ENCODE measurements at places on chromosomes 3 and 15.

GRCh38 chr15:70563561-70564095 is 199.7 kb downstream of the UACA start:
- DNase-seq = no peak

DNA sequence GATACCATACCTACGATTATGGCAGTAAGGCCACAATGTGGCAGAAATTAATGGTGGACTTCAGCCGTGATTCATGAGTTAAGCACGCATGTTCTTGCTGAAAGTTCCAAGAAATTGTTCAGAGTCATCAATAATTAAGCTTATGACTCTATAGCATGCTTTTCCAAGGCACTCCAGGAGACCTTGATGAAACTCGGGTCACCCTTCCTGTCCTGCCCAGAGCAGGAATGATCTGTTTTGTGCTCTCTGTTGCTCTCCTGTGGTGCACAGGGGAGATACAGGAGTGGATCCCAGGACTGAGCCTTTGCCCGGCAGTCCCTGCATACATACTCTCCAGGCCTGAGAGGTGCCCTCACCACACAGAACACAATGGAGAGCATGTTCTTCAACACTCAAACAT is 141.6 kb upstream of the SLC2A2 start:
- DNase-seq = peak; percentile 55

DNA sequence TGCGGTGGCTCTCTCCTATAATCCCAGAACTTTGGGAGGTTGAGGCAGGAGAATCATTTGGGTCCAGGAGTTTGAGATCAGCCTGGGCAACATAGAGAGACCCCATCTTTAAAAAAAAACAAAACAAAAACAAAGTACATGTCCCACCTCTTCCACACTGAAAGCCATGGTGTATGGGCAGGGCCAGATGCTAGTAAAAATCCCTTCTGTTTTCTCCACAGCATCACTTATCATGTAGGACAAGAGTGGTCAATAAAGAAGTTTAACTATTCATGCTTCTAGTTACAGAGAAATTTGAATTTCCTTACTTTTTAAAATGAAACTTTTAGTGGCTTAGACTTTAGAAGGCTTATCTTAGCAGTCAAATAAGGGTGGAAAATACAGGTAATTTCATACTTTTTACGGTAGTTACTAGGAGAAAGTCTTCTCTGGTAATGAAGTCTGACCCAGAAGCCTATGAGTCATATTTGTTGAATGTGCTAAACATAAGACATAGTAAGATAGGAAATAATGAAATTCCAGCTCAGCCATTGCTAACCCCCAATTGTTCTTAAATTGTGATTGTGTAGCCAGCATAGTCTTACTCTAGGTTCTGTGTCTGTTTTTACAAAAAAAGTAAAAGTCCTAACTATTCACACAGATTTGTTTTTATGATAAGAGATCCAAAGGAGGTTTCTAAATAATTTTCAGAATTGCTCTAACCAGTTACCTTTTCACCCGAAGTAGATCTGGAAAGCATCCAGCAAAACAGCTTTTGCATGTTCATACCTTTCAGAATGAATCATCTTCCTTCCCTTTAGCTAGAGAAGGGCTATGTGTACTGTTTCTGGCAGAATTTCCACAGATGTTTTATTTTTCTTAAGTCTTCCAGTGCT is 16.4 kb upstream of the ZNF609 start:
- no peak for DNase-seq

DNA sequence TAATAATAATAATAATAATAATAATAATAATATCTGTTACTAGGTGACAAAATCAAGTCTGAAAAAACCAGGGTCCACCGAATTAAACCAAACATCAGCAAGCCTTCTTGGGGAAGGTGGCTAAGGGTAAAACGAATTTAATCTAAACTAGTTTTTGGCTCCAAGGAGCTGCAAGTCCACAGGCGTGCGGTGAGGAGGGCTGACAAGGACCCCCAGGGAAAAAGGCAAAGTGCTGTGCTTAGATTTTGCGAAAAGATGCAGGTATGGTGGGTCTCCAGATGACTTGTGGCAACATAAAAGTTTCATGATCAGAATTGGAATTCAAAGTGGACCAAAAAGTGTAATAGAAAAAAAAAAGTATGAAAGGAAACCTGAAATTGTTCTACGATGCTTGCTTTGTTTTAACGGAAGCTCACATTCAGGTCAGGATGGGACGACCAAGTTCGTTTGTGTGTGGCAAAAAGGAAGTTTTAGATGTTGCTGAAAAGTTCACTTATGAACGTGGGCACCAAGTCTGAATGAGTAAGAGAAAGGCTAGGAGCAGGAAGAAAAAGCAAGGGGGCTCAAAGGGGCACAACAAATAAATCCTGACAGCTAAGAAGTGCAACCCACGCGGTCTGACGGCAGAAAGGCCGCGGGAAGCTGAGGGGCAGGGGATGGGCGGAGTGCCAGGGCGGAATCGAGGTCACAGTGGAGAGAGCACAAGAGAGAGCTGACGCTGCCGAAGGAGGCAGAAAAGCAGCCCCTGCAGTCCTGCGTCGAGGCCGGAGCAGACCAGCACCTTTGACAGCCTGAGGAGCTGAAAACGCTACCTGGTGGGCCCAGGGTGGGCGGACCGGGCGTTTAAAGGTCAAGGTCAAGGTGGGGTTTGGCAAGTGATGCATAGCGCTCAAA is 1.1 kb downstream of the WDR82 start:
- DNase-seq = peak; percentile 70

- no peak for DNase-seq
These were observed 1.0 kb downstream of the ACAN start for GRCh38 chr15:88804257-88804656.

- peak; percentile 93 for DNase-seq
These were observed 62.8 kb downstream of the PEX5L start for GRCh38 chr3:179973931-179974361.

DNA sequence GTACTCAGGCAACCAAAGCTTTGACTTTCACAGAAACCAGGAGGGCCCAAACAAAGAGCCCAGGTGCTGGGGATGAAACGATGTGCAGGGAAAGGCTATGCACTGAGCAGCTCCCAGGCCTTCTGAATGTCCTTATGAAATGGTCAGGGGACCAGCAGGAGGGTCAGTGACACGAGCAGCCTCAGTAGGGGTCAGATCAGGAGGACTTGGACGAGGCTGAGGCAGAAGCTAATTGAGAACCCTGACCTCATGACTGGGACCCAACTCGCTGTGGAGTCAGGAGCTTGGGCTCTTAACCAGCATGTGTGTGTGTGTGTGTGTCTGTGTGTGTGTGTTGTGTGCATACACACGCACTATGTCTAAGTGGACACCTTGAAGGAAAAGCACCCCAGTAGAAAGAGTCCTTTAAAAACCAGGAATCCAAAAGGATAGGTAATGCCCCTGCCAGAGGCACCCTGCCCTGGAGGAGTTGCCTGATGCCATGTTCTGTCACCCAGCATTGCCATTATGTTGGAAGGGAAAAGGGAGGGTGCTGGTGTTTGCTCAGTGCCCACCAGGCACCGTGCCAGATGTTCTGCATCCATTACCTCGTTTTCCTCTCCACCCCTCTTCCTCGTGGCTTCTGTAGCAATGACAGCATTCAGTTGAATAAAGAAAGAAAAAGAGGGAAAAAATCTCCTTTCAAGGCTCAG is 50.9 kb downstream of the CORO2B start:
- no peak for DNase-seq

- DNase-seq = no peak
These were observed 255.9 kb downstream of the DOCK3 start for GRCh38 chr3:50930371-50931208.

- DNase-seq = peak; percentile 85
These were observed 214.8 kb upstream of the TPRG1 start for GRCh38 chr3:188956839-188957489.

GRCh38 chr15:54564166-54564565 is 585.9 kb downstream of the UNC13C start:
- DNase-seq = peak; percentile 16

DNA sequence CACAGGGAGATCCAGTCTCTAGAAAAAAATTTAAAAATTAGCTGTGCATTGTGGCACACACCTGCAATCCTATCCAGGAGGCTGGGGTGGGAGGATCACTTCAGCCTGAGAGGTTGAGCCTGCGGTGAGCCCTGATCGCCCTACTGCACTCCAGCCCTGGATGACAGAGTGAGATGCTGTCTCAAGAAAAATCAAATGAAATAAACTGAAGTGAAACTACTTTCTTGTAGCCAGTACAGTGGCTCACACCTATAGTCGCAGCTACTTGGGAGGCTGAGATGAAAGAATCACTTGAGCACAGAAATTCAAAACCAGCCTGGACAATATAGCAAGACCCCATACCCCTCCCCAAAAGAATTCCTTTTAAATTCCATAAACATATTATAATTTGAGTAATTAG is 35.4 kb downstream of the SMARCC1 start:
- DNase-seq = no peak

GRCh38 chr15:67999320-68000100 is 54.6 kb upstream of the PIAS1 start:
- DNase-seq = no peak

GRCh38 chr3:146511402-146512134 is 32.8 kb downstream of the PLSCR1 start:
- no peak for DNase-seq

- DNase-seq = no peak
These were observed 59.2 kb downstream of the USP50 start for GRCh38 chr15:50487287-50487686.

GRCh38 chr3:3302964-3303363 is 123.5 kb upstream of the CRBN start:
- DNase-seq = no peak

Data from pons (tissue), 1 donor.